ENCODE measurements at places on chromosomes 2 and 18. TPM values are rescaled to one million over a fixed set of nuclear protein-coding genes. Genes with fewer than 3 reads are reported as not detected.

The POTEI gene
- polyA plus RNA-seq = 0.20 TPM

The DOK6 gene
- 0.33 TPM for polyA plus RNA-seq

The SOWAHC gene
- polyA plus RNA-seq = 3.1 TPM

The GCKR gene
- polyA plus RNA-seq = 0.30 TPM

The NPHP1 gene
- 0.74 TPM for polyA plus RNA-seq

The KLHL41 gene
- polyA plus RNA-seq = not detected

The GPR55 gene
- polyA plus RNA-seq = not detected

The VWA3B gene
- not detected for polyA plus RNA-seq

The COL4A4 gene
- polyA plus RNA-seq = 0.33 TPM

The SERPINB10 gene
- not detected for polyA plus RNA-seq

The ARL5A gene
- 12.6 TPM for polyA plus RNA-seq

The SCN9A gene
- polyA plus RNA-seq = 2.0 TPM

The ATP6V1B1 gene
- polyA plus RNA-seq = 0.17 TPM

The GAL3ST2 gene
- 0.14 TPM for polyA plus RNA-seq

The CHRND gene
- 0.11 TPM for polyA plus RNA-seq

The CFAP221 gene
- 0.14 TPM for polyA plus RNA-seq

The MIB1 gene
- 6.1 TPM for polyA plus RNA-seq

The LRP1B gene
- 0.03 TPM for polyA plus RNA-seq

The UPP2 gene
- not detected for polyA plus RNA-seq

The TBR1 gene
- polyA plus RNA-seq = not detected

The TMEM37 gene
- 16.2 TPM for polyA plus RNA-seq

The MYL12B gene
- 100 TPM for polyA plus RNA-seq
